CD4-positive, alpha-beta T cell treated with Interleukin-6 for 4 hours (primary cell): ENCODE measurements at places on chromosomes 6 and 20.

- peak; percentile 61 for DNase-seq
Measured at GRCh38 chr20:34522969-34523871, 7.0 kb downstream of the DYNLRB1 start.

DNA sequence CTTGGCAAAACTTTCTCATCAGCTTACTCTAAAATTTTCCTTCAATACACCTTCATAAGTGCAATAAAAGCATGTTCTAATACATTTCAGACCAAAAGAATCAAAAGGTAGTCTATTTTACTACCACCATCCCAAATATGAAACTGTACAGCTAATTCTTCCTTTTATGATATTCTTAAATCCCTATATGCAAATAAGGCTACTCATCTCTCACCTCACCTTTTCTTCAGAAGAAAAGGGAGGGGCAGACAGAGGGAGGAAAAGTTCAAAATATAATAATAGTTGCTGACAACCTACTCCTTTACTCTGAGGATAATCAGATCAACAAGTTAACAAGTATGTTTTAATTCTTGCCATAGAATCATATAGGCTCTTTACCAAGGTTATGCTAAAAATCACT is 7.4 kb downstream of the C6orf120 start:
- no peak for DNase-seq

DNA sequence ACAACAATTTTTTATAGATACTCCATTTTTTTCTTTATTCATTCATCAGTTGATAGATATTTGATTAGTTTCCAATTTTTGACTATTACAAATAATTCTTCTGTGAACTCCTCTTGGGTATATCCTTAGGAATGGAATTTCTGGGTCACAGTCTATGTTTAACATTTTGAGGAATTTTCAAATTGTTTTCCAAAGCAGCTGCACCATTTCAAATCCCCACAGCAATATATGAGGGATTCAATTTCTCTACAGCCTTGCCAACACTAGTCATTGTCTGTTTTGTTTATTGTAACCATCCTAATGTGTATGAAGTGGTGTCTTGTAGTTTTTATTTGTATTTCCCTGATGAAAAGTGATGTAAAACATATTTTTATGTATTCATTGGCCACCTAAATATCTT is 320.3 kb upstream of the DEFB112 start:
- no peak for DNase-seq

GRCh38 chr20:17681726-17682102 is 328 bp downstream of the RRBP1 start:
- DNase-seq: no peak

- no peak for DNase-seq
Measured at GRCh38 chr6:1310628-1311399, 1.1 kb upstream of the FOXQ1 start.

GRCh38 chr6:7770111-7770510 is 44.2 kb downstream of the BMP6 start:
- DNase-seq: no peak

DNA sequence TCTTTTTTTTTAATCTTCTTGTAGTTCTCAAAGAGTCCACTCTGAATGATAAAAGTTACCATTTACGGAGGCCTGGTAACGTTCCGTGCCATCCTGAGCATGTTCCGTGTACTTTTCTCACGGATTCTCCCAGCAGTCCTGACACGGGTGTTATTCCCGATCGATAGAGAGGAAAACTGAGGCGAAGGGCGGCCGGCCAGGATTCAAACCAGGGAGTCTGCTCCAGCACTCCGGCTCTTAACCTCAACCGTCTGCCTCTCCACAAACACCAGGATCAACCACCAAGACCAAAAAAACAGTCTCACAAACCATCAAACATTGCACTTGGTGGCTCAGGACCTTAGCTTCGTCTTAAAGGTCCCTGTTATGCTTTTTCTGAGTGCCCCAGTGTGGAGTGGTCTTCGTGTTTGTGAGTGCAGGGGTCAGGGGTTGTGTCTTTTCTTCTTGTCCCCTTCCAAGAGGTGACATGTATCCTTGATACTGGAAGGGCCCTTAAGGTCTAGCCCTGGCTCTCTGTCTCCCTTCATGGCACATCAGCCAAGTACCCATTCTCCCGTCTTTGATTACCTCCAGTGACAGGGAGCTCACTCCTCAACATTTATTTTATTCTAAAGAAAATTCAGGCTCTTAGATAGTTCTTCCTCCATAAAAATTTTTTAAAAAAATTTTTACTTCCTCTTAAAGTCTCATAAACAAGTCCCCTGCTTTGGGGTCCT is 35.1 kb downstream of the SRC start:
- DNase-seq: no peak

GRCh38 chr6:33320315-33321181 is 3.0 kb upstream of the ZBTB22 start:
- DNase-seq: no peak

- DNase-seq: no peak
Measured at GRCh38 chr6:117276778-117277316, 11.5 kb downstream of the VGLL2 start.

DNA sequence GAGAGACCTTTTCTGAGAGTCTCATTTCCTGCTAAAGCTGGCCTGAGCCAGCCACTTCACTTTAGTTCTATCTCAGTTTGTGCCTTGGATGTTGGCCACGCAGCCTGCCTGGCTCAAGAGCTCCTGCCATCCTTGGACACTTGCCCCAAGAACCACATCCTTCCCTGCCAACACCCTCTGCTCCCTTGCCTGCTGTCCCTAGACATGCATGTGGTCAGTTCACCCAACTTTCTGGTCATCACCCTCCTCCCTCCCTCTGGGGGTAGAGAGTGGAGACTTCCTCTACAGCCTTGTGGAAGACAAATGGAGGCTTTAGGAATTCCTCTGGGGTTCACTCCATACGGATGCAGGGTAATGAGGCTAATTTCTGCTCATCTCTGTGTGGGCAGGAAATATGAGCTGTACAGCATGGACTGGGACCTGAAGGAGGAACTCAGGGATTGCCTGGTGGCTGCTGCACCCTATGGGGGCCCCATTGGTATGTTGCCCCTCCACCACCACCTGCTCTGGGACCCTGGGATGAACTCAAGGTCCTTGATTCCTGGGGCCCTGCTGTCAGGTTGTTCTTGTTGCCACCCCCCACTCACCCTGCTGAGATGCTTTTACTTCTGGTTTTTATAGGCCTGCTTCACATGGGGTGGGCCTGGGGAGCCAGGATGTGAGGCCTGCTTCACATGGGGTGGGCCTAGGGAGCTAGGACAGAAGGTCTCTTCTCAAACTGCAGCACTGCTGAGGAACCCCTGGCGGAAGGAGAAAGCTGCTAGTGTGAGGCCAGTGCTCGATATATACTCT is 13.8 kb upstream of the PTPRA start:
- no peak for DNase-seq

GRCh38 chr20:44153636-44154043 is 33.3 kb downstream of the JPH2 start:
- peak; percentile 36 for DNase-seq

DNA sequence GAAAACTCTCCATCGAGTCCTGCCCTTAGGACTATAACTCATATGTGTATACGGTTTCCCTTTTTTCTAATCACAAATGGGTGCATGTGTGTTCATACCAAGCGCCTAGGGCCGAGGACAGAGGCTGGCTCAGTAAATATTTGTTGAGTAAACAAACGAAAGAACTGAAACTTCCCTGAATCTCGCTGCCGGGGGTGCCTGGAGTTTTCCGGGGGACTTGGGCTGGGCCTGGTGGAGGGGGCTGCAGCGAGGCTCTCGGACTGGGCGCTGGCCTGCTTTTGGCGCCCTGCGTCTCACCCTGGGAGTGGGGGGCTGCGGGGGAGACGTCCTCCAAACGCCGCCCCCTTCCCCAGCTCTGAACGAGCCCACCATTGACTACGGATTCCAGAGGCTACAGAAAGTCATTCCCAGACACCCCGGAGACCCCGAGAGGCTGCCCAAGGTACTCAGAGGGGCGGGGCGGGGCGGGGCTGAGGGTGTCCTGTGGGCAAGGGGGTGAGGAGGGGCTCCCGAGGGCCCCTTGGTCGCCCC is 49.0 kb downstream of the CPXM1 start:
- no peak for DNase-seq

- DNase-seq: no peak
Measured at GRCh38 chr6:121205569-121205968, 128.7 kb downstream of the TBC1D32 start.

DNA sequence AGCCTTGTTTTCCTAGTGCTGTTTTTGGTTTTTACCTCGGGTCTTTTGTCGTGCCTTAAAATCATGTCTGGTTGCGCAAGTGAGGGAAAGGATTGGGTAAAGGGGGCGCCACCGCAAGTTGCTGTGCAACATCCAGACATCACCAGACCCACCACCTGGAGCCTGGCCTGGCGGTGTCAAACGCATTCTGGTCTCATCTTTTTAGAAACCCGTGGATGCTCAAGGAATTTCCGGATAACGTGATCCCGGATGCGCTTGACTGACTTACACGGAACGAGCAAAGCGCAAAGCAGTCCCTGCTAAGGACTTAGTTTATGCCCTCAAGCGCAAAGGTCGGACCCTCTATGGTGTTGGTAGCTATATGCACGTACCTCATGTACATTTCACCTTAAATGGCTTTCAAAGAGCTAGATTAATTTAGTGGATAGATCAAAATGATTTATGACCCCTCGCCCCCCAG is 105.2 kb downstream of the OR2B2 start:
- peak; percentile 20 for DNase-seq

GRCh38 chr6:21615504-21615903 is 22.0 kb downstream of the SOX4 start:
- no peak for DNase-seq

- DNase-seq: no peak
Measured at GRCh38 chr6:6924708-6925107, 183.1 kb upstream of the RREB1 start.

GRCh38 chr6:11999246-11999645 is 12.9 kb upstream of the HIVEP1 start:
- no peak for DNase-seq

- no peak for DNase-seq
Measured at GRCh38 chr6:169160091-169160854, 93.4 kb downstream of the THBS2 start.

- DNase-seq: no peak
Measured at GRCh38 chr6:107803957-107804356, 20.2 kb downstream of the SCML4 start.

GRCh38 chr6:32224696-32225095 is 829 bp upstream of the NOTCH4 start:
- DNase-seq: no peak

GRCh38 chr6:37531437-37532036 is 31.8 kb upstream of the CCDC167 start:
- no peak for DNase-seq

- DNase-seq: no peak
Measured at GRCh38 chr20:56762401-56762800, 133.3 kb downstream of the TFAP2C start.

DNA sequence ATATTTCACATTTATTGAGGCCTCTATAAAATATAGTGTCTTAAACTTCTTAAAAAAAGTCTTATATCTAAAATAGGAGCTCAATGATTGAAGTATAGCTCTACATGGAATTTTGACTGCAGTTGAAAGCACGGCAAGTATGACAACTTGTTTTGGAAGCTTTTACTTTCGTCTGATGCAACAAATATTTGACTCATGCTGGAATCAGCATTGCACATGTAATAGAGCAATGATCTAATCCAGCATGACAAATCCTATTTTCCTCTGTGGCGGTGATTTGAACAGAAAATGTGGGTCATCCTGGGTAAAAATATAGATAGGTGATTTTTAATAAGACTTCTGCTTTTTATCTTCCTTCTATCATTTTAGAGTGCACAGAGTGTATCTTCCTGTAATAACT is 111.6 kb downstream of the TINAG start:
- DNase-seq: no peak

- no peak for DNase-seq
Measured at GRCh38 chr6:88662163-88662580, 301.2 kb downstream of the RNGTT start.

GRCh38 chr6:24148154-24148570 is 22.1 kb downstream of the NRSN1 start:
- no peak for DNase-seq

DNA sequence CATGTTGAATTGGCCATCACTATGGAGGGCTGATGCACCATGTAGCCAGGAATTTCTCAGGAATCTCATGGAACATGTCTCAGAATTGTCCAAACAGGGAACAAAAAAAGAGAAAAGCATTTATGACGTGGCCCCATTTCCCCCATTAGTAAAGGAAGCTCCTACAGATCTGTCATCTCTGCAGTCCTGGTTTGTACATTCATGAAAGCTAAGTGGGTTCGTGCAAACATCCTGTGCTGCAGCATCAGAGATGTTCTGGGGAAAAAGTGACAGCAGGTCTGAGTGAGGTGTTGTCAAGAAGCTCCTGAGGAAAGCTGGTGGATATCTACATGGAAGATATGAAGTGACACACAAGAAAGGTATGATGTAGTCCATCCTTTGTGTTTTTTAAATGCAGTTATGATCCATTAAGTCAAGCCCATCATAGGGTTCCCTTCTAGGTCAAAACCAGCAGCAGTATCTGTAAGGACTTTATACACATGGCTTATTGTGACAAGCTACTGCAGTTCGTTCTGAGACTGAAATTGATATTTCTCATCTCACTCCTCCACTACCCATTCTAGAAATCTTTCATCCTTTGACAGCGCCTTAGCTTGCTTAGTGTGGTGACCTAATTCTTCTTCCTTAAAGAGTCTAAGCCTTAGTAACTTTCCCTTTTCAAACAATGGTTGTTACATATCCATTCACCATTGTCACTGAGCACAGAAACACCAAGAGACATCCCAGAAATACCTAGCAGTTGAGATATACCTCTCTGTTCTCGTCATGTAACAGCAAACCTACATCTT is 200.0 kb upstream of the TCF21 start:
- no peak for DNase-seq

- DNase-seq: no peak
Measured at GRCh38 chr6:129181001-129181400, 298.1 kb downstream of the LAMA2 start.

DNA sequence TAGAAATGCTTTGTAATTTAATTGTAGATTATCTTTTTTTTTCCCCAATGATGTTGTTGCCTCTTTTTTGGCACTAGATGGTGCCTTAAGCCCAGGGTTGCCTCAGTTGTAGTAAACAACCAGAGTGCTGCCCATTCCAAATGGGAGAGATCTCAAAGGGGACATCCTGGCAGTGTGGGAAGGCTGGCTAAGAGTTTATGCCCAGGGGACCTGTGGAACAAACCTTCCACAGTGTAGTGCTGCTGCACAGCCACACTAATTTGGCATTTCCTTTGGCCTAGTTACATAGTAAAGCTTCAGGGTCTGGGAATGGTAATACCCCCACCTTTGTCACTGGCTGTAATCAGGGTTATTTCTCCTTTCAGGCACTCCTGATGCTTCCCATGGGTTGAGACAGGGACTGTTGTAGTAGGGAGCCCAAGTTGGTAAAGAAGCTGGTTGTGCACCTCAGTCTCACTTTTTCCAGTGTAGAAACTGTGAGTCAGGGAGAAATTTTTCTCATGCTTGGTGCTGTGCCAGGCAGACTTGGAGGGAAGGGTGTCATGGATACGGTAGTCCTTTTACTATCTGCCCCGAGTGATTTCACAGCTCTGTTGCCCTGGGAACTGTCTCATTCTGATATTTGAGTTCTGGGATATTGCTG is 177.8 kb upstream of the ECI2 start:
- no peak for DNase-seq

- no peak for DNase-seq
Measured at GRCh38 chr6:31578184-31579118, 3.1 kb downstream of the TNF start.

- no peak for DNase-seq
Measured at GRCh38 chr20:42313704-42314103, 695.5 kb upstream of the CHD6 start.
